ENCODE measurements at places on chromosomes 2 and 18.

- DNase-seq = no peak
Measured at GRCh38 chr2:67232936-67233335, 164.2 kb upstream of the ETAA1 start.

DNA sequence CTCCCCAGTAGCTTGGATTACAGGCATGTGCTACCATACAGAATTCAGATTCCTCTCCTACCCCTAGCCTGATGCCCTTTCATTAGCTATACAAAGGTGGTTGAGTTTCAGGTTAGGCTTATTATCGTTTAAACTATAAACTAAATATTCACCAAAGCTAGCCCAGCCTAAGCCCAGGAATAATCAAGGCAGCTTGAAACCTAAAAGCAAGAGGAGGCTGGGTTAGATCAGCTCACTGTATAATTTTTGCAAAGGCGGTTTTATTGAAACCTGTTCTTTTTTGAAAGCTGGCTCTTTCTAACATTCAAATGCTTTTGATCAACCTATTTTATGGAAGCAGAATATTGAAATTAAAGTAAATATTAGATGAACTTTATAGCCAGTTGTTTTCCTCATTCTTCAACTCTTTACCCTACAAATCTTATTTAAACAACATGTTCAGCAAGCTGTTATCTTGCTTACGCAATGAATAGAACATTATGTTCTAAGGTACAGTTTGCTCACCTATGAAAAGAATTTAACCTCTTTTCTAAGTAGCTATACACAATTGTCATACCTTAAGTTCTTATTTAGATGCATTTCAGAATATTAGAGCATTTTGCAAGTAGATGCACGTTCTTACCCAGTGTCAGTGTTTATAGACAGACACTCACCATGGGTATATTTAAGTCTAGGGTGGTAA, 241.6 kb downstream of the NEDD4L start:
- no peak for DNase-seq

DNA sequence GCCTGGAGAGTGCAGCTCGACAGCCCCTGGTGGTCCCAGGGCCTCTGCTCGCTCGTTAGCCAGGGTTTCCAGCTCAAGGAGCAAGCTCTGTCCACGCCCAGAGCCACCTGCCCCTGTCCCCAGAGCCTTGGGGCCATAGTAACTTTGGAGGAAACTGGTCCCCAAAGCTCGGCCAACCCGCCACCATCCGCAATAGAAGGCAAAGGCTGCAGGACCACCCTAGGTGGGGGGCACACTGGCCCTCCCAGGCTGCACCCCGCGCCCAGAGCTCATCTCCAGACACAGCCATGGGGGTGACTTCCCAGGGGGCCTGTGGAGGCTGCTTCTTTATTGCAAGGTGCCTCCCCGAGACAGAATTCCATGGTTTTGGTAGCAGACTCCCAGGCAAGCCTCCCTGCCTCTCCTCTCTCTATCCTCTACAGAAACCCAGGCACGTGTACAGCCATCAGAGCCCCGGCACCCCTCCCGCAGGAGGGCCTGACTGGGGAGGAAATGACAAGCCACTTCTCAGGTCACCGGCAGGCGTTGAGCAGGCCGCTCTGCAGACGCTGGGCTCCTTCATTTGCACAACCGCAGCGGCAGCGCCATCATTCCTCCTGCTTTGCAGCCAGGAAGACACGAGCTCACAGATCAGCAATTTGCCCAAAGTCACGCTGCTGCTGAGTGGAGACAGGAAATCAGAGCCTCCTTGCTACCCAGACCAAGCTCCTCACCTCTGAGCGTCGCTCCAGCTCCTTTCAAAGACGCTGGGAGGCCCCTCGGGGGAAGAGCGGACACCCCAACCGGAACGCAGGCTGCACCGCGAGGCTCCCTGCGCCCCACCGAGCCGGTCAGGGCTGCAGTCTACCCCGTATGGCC, 80.2 kb downstream of the NDUFA10 start:
- no peak for DNase-seq

DNA sequence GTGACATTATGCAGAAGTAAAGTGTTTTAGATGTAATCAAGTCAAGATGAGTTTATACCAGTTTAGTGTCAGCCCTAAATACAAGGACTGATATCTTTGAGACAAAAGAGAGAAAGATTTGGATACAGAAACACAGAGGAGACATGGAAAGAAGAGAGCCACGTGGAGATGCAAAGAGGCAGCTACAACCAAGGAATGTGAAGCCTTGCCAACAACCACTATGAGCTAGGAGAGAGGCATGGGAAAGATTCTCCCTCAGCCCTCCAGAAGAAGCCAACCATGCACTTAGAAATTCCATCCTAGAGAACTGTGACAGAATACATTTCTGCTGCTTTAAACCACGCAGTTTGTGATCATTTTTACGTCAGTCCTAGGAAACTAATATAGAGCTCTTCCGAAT, 217.2 kb downstream of the DOK6 start:
- DNase-seq = no peak

DNA sequence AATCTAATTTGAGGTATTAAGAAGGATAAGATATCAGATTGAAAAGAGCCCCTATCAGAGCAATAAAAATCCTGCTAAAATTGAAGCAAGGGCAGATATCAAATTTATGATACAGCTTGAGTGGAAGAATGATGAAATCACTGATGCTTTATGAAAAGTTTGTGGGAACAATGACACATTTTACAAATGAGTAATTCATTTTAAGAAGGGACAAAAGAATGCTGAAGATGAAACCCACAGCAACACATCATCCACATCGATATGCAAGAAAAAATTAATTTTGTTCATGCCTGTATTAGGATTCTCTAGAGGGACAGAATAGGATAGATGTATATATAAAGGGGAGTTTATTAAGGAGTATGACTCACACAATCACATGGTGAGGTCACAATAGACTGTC, 355.6 kb upstream of the GYPC start:
- no peak for DNase-seq

DNA sequence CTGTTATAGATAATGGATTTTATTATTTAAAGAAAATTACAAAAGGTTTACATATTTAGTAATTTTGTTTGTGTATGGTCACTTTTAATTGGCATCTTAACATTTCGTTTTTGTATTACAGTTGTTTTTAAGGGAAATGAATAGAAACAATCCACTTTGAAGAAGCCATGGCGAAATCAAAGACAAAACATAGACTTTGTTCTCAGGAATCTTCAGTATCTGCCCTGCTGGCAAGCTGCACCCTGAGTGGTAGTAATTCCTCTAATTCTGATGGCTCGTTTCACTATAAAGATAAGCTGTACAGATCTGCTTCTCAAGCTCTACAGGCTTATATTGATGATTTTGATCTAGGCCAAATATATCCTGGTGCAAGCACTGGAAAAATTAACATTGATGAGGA, 2.7 kb downstream of the C18orf54 start:
- DNase-seq = no peak

DNA sequence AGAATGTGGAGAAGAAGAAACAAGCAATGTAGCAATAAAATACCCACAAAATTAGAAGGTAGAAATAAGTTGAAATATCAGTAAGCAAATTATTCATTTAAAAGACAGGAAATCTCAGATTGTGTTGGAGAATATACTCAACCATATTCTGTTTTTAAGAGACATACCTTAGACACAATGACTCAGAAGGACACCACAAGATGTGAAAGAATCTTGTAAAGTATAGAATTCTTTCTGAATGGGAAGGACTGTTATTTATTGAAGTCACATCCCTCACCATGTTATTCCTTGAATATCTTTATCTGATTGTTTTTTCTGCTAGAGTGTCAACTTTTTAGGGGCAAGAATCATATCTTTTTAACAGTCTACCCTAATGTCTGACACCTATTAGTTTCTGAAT, 50.4 kb downstream of the CTAGE1 start:
- DNase-seq = no peak

- peak; percentile 9 for DNase-seq
Measured at GRCh38 chr18:30280861-30281470, 761.6 kb downstream of the DSC3 start.

- no peak for DNase-seq
Measured at GRCh38 chr2:240293557-240294461, 141.7 kb upstream of the GPC1 start.

DNA sequence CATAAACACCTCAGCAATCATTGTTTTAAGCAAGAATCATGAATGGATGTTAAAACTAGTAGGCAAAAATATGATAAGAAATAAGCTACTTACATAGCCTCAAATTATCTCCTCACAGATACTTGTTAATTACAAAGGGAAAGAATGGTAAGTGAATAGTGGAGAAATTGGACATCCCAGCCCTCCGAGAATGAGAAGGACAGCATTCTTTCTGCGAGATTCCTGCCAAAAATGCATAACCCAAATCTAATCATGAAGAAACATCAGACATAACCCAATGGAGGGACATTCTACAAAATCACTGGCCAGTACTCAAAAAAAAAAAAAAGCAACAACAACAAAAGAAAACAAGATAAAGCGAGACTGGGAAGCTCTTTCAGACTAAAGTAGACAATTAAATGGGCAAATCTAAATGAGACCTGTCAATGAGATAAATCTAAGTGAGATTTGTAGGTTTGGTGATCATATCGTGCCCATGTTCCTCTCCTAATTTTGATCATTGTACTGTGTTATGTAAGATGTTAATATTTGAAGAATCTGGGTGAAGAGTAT, 57.9 kb upstream of the GLI2 start:
- no peak for DNase-seq

DNA sequence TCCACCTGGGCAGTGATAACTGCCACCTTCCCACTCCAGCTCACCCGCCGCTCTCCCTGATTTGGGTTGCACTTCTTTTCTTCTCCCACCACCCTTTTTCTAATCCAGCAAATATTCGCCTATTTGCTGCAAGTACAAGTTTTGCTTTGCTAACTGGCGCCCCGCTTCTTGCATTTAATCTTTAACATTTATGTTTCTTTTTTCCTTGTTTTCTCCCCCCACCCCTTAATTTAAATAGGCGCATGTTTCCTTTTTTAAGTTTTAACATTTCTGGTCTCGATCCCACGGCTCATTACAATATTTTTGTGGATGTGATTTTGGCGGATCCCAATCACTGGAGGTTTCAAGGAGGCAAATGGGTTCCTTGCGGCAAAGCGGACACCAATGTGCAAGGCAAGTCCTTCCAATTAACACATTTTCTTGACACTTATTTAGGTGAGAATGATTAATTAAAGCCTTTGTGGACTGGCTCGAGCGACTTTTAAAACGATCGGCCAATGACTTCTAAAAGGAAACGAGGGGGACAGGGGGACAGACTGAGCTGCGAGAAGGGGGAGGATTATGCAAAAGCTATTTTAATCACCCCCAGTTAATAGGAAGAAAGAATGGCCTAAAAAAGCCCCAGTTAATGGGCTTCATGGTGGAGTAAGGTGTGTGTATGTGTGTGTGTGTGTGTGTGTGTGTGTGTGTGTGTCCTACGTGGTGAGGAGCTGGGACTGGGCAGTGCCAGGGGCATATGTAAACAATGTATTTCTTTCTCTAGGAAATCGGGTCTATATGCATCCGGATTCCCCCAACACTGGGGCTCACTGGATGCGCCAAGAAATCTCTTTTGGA, 1.6 kb downstream of the TBR1 start:
- DNase-seq = no peak

GRCh38 chr2:234423884-234424283, 73.0 kb downstream of the ARL4C start:
- no peak for DNase-seq

- no peak for DNase-seq
Measured at GRCh38 chr2:99899882-99900281, 242.5 kb downstream of the AFF3 start.

Measured in keratinocyte (primary cell).